ENCODE measurements at places on chromosomes 16 and 17.
A peak's percentile ranks its signal among the peaks of the same experiment; 100 is the strongest.

DNA sequence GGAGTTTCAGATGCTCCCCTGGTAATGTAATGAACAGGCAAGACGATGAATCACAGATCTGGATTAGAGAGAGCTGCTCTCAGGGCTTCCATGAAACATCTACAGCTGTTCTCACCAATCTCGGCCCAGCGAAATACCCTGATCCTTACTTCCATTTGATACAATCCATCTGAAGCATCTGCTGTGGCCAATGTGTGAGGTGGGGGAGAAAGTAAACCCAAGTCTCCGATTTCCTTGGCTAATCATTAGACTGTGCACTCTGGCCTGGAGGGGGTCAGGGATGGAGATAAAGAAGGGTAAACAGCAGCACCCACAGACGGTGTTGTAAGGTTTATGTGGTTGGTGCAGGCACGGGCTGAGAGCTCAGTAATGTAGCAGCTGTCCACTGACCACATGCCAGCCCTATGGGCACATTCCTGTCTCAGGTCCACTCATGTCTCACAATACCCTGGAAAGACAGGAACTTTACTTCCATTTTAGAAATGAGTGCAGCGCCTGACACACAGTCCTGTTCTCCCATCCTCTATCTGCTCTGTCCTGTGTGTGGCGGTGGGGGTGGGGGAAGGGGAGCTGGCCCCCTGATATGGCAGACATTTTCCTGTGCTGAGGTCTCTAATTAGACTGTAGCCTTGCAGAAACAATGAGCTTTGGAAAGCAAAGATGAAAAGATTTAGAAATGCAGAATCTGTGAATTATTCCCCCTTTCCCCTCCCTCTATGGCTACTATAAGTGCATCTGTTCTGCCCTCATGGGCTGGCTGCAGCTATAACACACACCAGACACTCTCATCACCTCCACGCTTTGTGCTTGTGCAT lies 48.3 kb upstream of the ERN1 start:
- DNase-seq = no peak

DNA sequence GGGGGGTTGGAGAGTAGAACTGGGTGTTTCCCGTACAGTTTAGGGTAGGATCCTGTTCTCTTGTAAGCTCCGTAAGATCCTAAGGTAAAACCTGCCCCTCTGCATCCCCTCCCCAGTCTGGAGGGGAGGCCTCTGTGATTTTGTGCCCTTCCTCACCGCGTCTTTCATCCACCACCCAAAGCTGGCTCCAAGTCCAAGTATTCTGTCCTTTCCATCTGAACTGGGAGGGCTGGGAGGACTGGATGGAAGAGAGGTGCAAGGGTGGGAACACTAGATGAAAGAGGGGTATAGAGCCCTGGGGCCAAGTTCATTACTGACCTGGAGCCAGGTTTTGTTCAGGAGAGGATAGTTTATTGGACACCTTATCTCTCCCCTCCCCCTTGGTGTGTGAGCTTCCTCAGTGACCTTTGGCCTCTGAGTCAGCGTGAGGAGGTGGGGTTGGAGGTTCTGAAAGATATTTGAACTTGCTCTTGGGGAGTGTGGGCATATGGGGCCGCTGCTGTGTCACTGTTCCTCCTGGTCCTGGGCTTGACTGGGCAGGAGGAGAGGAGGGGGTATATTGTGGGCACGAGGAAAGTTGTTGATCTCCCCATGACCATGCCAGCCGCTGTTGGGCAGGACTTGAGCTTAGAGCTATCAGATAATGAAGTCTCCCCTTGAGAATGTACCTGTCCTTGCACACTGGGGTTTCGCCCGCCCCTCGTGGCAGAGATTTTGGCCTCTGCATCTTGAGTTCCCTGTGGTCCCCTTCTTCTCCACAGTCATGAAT lies 1.6 kb downstream of the LASP1 start:
- DNase-seq = peak; percentile 83

DNA sequence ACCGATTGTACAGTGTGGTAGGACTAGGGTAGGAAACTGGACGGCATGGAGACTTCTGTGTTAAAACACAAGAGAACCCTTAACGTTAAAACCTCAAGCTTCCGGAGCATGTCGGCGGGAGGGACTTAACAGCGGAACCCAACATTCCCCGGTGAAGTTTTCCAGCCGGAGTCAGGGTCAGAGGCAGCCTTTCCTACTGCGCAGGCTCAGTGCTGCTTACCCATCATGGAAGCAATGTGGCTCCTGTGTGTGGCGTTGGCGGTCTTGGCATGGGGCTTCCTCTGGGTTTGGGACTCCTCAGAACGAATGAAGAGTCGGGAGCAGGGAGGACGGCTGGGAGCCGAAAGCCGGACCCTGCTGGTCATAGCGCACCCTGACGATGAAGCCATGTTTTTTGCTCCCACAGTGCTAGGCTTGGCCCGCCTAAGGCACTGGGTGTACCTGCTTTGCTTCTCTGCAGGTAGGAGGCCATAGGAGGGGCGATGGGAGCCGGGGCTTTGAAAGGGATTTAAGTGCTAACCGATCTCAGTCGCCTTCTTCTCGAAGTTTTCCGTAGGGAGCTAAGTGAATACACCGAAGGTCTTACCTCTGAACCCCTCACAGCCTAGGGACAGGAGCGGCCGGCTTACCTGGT lies at the start of gene PIGL:
Gene PIGL (plus strand): TSS at position 209 of the 634 bp plus-strand sequence. CDS start 17 bp downstream, at position 226.
- peak; percentile 93 for DNase-seq

DNA sequence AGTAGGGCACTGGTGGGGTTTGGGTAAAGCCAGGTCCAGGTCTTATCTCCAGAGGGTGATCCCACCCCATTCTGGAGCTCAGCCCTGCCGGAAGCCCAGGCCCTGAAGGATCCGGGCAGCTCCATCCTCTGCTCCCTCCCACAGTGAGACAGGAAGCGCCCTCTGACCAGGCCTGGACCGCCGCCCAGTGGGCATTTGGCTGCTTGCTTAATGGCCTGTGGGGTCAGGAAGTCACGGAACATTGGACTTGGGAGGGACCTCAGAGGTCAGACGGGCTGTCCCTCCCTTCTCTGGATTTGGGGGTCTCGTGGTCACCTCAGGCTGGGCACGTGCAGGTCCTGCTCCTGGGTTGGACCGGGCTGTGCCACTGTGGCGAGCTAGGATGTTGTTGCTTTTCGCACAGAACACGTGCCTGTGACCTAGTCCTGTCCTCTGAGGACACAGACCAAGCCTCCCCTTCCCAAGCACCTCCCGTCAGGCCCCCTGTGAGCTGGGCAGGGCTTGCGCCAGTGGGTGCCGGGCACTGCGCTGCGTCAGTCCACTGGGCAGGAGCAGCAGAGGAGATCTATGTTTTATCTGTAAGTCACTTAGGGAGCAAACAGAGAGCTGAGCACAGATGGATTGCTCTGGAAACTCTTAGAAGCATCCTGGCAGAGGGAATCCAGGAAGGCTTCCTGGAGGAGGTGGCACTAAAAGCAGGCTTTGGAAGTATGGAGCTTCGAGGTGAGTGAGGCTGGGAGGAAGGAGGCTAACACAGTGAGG lies 49.4 kb upstream of the GSE1 start:
- no peak for DNase-seq

- DNase-seq = no peak
Measured at GRCh38 chr17:10797476-10798328, 6.2 kb downstream of the TMEM238L start.

- DNase-seq = no peak
Measured at GRCh38 chr17:55340686-55341085, 75.9 kb downstream of the HLF start.

DNA sequence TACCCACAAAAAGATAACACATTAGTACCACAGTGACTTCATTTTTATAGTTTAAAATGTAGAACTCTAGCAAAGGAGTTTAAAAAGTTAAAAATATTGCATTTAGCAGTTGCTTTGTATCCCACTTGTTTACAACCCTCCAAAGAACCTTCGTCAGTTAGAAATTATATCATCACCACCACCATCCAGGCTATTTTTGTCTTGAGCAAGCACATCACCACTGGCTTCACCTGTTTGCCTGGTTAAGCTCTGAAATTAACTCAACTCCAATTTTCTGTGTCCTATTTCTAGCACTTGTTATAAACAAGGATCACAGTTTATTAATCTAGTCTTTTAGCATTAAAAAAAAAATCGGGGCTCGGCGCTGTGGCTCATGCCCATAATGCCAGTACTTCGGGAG lies 6.1 kb downstream of the GLYR1 start:
- DNase-seq = no peak

GRCh38 chr16:88810166-88810911 lies 1.4 kb downstream of the APRT start:
- peak; percentile 58 for DNase-seq

DNA sequence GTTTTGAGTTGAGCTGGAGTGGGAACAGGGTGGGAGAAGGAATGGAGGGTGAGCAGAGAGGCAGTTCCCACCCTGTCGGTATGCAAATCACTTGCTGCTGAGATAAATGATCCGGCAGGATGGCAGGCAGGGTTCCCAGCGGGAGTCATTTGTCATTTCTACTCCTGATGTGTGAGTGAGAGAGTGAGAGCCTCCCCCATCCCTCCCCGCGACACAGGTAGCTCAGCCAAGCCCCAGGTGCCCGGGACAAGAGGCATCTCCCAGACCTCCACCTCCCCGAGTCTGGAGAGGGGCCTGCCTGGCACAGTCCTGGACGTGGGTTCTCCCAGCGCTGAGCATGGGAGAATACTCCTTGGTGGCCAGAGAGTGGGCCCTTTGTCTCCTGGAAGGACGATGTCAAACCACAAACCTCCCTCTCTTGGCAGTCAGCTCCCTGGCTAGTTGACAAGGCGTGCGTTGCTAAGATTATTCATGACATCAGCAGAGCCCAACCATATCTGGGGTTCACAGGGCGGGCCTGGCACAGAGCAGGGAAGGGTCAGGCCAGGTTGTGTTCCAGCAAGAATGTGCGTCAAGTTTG lies 33.7 kb upstream of the TNRC6C start:
- DNase-seq = no peak

- DNase-seq = no peak
Measured at GRCh38 chr17:73027130-73027741, 65.3 kb downstream of the SLC39A11 start.

DNA sequence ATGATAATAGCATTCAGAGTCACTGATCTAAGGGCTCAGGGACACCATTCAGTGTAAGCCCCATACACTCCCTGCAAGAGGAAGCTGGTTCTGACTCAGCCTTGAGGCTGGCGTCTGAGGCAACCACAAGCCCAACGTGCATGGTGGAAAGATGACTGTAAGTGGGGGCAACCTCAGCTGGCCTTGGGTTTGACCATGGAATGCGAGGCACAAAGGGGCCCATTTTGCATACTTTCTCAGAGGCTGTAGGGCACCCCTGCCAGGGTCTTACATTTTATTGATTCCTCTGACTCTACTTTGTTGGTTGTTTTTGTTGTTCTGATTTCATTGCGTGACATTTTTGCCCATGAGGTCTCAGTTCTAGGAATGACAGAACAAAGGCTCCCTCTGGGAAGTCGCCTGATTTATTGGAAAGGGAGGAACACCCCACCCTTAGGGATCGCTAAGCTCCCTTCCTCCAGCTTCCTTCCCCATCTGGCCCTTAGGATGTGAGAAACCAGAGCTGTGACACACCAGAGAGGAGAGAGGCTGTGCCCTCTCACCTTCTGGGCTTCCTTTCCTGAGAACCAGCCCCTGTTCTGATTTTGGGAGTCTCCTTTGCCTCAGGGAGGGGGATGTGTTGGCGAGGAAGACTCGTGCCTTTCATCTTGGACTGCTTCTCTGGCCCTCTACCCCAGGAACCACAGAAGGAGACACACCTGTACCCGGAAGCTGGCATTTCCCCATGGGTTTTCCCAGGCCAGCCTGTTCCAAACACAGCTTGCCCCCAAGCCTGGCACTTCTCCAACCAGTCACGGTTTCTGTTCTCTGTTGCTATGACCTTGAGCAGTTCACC lies 5.6 kb upstream of the CIITA start:
- peak; percentile 52 for DNase-seq

DNA sequence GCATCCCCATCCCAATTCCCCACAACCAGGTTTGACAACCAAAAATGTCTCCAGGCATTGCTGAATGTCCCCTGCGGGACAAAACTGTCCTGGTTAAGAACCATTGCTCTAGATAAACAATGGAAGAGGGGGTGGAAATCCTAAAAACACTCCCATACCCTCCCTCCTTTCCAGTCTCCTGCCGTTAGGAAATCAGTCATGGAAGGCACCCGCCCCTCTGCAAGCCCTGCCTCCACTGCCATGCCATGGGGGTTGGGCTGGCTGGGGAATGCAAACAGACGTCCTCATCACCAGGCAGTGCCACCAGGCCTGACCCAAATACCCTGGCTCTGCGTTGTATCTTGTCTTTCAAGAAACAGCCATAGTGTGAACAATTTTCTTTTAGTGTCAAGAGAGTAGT lies 57.5 kb downstream of the CYTH1 start:
- no peak for DNase-seq

GRCh38 chr17:32769846-32770245 lies 107.1 kb downstream of the MYO1D start:
- no peak for DNase-seq

GRCh38 chr16:85448557-85449190 lies 164.4 kb upstream of the GSE1 start:
- peak; percentile 24 for DNase-seq

DNA sequence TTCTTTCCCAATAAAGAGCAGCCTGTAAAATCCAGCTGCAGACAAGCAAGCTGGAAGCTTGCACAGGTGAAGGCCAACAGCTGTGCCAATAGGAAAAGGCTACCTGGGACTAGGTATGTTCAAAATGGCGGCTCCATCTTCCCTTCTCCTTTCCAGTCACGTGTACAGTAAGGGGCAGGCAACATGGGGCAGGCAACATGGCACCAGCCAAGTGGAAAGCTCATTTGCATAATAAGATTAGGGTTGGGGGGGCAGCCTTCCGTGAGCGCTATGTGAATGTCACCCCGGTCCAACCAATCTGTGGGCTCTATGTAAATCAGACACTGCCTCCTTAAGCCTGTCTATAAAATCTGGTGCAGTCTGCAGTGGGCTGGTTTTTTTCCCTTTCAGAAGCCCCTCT lies 31.3 kb downstream of the TVP23A start:
- DNase-seq = no peak

GRCh38 chr17:31834448-31834847 lies 24.6 kb downstream of the COPRS start:
- no peak for DNase-seq

DNA sequence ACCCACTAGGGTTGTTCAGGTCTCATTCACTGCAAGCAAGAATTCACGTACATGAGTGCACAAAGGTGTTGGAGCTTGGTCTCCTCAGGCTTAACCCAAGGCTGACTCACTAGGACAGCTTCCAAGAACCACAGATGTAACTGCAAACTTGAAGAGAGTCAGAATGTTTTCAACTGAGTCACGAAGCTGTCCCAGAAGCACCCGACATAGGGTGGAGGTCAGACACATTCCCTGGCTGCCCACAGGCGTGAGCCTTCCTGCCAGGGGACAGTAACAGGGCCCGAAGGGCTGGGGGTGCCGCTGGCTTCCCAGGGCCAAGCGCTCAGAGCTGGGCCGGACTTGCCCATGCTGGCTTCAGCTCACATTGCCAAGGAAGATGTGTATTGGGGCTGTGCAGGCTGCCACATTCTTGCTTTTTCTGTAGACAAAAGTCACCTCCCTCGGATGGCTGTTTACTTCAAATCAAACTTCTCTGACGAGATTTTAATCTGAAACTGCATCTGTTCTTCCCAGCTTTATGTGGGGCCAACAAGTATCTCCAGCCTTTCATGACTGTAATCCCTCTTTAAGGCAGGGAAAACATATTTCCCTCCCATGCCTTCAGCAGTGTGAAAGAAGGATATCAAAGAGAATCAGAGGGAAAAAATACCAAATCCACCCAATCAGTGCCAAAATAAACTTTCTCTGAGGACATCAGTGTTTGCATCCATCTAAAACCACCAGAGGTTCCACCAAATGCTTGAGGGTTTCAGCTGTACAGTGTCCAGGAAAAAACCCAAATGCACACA lies 14.3 kb downstream of the CMTM3 start:
- no peak for DNase-seq

Measured in stimulated activated CD4-positive, alpha-beta T cell treated with anti-CD3 and anti-CD28 coated beads, Interleukin-4, amount 100 ng/mL, for 24 hours (primary cell).